ENCODE measurements at places on chromosomes 6 and 20.

- peak; percentile 39 for DNase-seq
Measured at GRCh38 chr6:118894425-118895260, 691 bp downstream of the ASF1A start.

- DNase-seq, result no peak
Measured at GRCh38 chr6:169246445-169246844, 7.2 kb downstream of the THBS2 start.

GRCh38 chr6:64294034-64294433 is 658.4 kb downstream of the PHF3 start:
- DNase-seq, result no peak

DNA sequence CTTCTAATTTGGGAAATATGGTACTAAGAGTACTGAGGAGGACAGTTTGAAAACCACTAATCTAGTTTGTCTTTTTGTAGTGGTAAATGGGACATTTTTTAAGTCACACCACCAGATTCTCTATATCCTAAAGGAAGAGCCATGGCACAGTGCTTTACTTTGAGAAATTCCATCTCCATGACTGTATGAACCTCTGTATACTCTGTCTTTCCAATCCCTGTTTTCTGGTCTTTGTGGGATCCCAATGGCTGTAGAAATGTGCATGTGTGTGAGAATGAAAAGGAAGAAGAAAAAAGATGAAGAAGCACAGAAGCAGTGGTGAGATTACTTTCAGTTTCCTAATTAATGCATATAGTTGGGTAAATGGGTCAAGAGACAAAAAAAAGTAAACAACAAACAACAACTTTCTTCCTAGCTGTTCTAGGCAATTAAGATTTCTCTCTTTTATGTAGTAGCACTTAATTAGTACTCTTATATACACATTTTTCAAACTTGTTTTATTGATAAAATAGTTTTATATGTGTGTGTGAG is 141.2 kb upstream of the HCRTR2 start:
- DNase-seq, result no peak

DNA sequence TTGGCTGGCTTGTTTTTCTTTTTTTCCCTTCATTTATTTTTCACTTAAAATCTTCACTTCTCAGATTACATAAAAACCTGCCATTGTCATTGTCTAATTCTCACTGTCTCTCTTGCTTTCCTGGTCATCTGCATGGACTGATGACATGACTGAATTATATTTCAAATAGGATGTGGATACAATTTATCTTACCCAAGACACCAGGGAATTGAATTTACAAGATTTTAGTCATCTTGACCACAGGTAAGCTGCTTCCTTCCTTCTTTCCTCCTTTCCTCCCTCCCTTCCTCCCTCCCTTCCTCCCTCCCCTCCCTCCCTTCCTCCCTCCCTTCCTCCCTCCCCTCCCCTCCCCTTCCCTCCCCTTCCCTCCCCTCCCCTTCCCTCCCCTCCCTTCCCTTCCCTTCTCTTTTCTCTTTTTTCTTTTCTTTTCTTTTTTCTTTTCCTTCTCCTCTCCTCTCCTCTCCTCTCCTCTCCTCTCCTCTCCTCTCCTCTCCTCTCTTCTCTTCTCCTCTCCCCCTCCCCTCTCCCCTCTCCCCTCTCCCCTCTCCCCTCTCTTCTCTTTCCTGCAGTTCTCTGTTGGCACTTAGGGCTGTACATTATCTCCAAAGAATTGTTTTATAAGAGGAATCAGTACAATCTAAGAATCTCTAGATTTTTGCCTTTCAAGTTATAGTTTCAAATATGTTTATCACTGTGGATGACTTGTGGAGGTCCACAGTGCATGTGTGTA is 171.5 kb downstream of the CARMIL1 start:
- DNase-seq, result no peak

DNA sequence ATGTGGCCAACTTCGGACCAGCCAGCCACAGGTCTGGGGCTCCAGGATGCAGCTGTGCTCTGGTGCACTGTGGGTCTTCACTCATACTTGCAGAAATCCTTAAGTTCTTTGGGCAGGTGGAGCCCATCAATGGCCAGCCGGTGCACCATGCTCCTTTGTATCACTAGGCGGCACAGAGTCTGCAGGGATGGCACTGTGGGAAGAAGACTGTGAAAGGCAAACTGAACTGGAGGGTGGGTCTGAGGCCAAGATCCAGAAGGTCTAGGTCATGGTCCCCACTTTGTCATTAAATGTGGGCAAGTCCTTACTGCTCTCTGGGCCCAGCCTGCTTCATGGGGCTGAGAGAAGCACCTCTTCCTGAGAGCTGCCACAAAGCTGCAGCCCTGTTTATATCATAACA is 1.3 kb upstream of the SPATA25 start:
- no peak for DNase-seq

DNA sequence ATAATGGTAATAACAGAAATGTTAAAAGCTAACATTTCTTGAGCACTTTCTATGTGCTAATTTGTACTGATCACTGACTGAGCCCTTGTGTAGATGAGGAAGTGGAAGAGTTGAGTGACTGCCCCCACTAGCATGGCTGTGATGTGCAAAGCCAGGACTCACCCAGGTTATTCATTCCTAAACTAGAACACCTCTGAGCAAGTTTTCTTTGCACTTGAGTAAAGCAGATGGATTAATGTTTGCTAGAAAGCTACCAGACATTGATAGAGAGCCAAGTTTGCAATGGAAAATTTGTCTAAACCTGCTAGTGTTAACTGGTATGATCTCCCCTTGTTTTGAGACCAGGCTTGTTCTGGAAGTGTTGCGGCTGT is 467.4 kb upstream of the PLCB4 start:
- no peak for DNase-seq

DNA sequence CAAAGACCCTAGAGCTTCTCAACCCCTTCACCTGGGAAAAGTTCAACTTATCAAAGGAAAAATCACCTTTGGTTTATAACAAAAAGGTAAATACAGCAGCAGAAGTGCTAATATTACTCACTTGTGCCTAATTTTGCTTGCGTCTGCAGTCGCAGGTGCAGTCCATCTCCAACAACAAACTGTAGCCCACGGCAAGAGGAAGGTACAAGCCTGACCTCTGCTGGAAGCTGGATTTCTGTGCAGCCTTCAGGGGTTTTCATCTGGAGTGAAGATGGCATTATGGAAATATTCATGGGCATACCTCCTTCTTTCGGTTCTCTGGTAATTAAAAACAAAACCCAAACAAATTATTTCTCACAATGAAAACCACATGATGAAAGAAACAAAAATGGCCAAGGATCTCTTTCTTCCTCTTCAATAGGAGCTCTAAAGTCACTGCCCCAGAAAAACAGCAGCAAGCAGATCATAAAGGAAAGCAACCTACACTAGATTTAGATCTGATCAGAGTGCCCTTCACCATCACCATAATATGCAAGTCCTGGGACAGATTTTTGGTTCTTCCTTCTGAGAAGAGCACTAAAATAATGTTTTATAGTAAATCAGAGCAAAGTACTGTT is 7.8 kb downstream of the UBE3D start:
- no peak for DNase-seq

GRCh38 chr6:12572896-12573827 is 143.4 kb upstream of the PHACTR1 start:
- no peak for DNase-seq

- DNase-seq, result no peak
Measured at GRCh38 chr6:41984623-41985022, 43.0 kb upstream of the CCND3 start.

GRCh38 chr6:128597004-128597403 is 76.6 kb upstream of the PTPRK start:
- DNase-seq, result no peak

DNA sequence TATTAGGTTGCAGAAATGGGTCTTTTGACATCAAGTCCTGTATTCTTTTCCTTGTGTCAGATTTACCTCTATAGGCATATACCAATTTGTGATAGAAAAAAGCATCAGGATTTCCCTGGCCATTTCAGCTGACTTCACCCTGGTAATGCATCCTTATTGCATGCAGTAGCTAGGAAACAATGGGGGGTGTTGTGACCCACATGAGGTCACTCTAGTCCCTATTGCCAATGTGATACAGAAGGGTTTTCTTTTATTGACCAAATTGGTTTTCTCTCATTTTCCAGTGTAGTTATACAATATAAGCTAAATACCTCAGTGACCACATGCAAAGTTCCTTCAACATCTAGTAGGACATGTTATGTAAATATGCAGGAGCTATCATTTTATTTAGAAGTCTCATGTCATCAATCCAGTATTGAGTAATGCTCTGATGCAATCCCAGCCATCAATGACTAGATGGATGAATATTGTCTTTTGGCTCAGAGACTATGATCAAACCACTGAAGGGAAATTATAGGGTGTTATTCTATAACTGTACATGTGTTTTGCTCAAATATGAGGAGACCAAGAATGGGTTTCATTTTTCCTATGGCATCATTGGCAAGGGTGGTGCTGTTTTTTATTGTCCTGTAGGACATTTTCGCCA is 177.7 kb downstream of the KLHL32 start:
- no peak for DNase-seq

DNA sequence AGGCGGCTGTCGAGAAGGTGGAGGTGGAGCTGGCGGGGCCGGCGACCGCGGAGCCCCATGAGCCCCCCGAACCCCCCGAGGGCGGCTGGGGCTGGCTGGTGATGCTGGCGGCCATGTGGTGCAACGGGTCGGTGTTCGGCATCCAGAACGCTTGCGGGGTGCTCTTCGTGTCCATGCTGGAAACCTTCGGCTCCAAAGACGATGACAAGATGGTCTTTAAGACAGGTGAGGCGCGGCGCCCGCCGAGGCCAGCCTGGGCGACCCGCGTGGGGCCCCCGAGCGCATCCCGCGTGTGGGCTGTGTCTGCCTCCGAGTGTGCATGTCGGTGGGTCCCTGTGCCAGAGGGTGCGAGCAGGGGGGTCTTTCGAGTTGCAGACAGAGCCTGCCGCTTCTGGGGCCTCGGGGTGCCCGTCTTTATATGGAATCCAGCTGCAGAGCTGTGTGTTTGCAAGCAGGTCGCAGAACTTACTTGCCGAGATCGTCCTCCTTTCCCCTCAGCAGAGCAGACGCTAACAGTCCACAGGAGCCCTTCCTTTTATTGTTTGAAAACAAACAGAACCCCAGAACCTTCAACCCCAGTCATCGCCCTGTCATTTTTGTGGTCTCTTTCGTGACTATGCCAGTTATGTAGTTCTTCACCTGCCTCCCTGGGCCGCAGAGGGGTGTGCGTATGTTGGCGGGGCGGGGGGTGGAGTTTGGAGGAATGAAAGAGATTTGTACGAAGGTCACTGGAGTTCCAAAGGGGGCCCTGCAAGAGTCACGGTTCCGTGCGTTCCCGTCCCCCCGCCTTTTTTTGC is 766 bp downstream of the SLC16A10 start:
- peak; percentile 8 for DNase-seq

GRCh38 chr20:10061641-10062040 is 26.9 kb downstream of the ANKEF1 start:
- DNase-seq, result no peak

DNA sequence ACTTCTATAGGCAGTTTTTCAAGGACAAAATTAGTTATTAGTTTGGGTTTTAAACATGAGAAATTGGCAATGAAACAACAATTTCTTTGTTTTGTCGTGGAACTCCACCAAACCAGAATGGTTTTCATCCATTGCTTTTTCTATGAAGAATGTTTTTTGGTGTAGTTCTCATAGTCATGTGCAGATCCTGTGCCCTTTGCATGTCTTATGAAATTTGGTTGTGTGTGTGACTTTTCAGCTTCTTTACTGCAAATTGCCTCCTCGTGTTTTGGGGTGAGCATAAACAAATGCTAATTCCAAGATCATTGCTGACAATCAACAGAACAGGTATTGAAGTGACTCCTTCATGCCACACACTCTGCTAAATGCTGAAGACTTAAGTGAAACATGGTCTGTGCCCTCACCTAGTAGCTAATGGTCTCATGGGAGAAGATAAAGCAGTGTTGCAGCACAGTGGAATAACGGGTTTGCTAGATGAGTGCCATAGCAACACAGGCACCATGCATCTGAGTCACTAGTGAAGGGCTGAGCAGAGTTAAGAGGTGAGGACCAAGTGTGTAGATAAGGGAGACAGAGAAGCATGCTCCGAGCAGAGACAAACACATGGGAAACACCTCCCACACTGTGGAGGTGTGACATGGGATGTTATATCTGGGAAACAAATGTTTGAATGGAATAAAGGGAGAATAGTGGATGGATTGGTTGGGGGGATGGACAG is 120.0 kb downstream of the SLC16A10 start:
- DNase-seq, result no peak

- no peak for DNase-seq
Measured at GRCh38 chr20:2195614-2196013, 94.0 kb downstream of the STK35 start.

- DNase-seq, result no peak
Measured at GRCh38 chr6:1577896-1578745, 31.6 kb upstream of the FOXC1 start.

DNA sequence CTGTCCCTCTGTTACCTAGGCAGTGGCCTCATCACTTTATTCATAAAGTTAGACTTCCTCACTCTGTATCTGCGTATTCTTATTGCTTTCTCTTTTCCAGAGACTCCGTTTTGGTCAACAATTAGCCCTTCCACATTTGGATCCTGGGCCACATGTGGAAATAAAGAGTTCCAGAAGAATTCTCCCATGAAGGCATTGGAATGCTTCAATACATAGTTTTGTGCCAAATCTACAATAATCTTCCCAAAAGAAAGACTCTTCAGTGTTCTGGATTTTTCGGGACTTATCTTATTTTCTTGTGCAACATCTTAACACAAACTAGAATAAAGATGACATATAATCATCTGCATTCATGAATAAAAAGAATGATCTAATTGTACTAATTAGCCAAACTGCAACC is 187.7 kb upstream of the BMP2 start:
- DNase-seq, result no peak

DNA sequence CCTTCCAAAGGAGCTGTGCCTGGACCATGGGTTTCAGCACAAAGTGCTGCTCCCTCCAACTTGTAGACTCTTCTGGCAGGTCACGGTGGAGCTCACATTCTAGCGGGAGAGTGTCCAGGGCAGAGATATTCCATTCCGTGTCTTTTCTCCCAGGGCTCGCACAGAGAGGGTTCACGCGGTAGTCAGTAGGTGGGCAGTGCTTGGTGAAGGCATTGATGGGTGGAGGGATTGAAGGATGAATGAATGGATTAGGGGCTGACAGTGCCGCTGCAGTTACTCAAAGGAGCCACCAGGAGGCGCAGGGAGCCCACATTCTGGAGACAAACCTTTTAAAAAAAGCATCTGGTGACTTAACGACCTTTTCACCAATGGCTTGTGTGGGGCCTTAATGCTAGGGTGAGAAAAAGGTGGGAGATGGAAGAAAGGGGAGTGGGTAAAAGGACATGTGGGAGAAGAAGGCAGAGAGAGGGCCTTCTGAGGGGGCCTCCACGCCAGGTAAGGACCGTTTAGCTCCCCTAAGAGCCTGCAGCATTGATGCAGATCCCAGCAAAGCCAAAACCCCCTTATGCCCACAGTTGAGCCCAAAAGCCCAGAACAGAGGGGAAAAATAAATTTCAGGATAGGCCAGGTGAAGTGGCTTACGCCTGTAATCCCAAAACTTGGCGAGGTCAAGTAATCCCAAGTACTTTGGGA is 17.5 kb upstream of the FAM110A start:
- DNase-seq, result peak; percentile 49

DNA sequence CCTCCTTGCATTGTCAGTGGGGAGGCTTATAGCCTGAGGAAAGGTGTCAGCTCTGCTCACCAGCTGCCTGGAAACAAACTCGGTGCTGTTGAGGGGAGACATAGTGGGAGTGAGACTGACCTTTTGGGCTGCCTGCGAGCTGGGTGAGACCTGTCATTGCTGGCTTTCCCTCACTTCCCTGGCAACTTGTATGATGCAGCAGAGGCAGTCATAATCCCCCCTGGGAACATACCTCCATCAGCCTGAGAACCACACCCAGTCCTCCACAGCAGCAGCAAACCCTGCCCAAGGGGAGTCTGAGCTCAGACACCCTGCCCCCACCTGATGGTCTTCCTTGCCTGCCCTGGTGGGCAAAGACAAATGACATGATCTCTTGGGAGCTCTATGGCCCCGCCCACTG is 521.2 kb upstream of the IMPG1 start:
- no peak for DNase-seq
